ENCODE measurements at places on chromosomes 2 and 18.

GRCh38 chr2:174752403-174753037 lies 11.8 kb downstream of the CHRNA1 start:
- DNase-seq = no peak

DNA sequence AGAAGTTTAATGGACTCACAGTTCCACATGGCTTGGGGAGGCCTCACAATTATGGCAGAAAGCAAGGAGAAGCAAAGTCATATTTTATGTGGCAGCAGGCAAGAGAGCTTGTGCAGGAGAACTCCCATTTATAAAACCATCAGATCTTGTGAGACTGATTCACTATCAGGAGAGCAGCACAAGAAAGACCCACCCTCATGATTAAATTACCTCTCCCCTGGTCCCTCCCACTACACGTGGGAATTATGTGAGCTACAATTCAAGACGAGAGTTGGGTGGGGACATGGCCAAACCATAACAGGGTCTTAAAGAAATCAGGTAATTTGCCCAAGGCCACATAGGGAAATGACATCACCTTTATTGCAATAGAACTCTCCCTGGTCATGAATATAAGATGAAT lies 1073.3 kb upstream of the ACVR2A start:
- DNase-seq = no peak

- DNase-seq = no peak
Measured at GRCh38 chr18:43238429-43238828, 38.9 kb downstream of the SYT4 start.

- DNase-seq = no peak
Measured at GRCh38 chr2:173819852-173820251, 145.3 kb downstream of the SP3 start.

GRCh38 chr2:33763671-33764310 lies 164.7 kb upstream of the FAM98A start:
- no peak for DNase-seq

- no peak for DNase-seq
Measured at GRCh38 chr2:47310801-47311560, 92.0 kb upstream of the MSH2 start.

- no peak for DNase-seq
Measured at GRCh38 chr2:60442608-60443007, 110.8 kb downstream of the BCL11A start.

GRCh38 chr2:17441055-17441771 lies 77.0 kb downstream of the RAD51AP2 start:
- no peak for DNase-seq

DNA sequence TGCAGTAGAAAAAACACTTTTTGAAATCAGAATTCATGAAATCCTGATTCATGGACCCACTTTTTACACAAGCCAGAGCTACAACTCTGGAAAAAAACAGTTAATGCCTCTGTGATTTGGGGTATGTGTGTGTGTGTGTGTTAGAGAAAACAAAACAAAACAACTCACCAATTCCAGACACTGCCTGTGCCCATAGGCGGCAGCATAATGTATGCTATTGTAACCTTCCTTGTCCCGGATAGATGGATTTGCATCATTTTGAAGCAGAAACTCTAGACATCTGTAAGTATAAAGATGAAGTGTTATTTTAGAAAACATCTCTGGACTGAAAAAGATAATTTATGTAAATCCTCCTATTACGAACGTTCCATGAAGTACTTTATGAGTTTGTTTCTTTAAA lies 152.0 kb upstream of the PGAP1 start:
- DNase-seq = no peak

GRCh38 chr2:133787207-133787606 lies 218.9 kb upstream of the NCKAP5 start:
- no peak for DNase-seq

- DNase-seq = no peak
Measured at GRCh38 chr2:199464606-199465352, 7.0 kb upstream of the SATB2 start.
